ENCODE measurements at places on chromosomes 12 and 14.

- DNase-seq: no peak
Measured at GRCh38 chr12:71057330-71057729, 100.5 kb downstream of the TSPAN8 start.

DNA sequence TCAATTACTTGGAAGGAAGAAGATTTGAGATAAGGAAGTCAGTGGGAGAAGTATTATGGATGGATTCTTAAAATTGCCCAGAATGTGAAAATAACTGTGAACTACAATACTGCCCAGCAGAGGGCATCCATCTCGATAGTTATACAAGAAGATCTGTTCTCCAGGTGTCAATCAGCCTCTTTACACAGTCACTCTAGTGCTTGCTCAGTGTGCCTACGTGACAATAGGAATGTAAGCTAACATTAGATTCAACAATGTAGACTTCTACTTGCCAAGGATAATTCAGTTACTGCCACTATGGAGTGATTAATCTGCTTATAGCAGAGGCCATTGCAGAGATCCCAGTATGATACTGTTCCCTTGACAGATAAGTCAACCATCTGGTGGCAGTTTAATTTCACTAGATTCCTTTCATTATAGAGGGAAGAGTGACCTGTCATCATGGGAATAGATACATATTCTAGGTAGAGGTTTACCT lies 10.6 kb upstream of the MAP4K5 start:
- no peak for DNase-seq

- DNase-seq: no peak
Measured at GRCh38 chr14:79246173-79246572, 965.1 kb downstream of the DIO2 start.

DNA sequence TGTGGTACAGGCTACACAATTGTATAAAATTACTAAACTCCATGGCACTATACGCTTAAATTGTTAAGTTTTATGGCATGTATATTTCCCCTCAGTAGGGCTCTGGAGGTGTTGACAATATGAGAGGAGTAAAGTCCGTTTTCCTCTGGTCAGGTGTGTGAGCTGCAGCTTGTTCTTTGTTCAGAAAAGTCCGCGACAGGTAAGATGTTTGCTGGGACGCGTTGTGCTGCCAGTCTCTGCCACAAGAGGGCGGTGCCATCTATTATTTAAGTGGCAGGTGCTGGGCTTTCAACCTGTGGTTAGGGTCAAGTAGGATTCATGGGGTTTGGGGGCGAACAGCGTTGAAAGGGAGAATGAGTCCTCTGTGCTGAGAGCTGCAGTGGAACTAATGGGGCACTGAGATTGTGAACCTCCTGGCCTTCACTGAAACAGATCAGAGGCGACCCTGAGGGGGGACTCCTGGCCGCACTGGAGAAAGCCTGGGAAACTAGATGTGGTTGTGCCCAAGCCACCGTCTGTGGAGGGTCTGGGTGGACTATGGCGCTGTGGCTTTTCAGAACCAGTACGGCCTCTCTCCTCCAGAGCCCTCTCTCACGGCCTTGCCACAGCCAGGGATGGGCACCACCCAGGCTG lies 179.0 kb downstream of the SLC15A4 start:
- no peak for DNase-seq

GRCh38 chr12:51023625-51024382 lies 2.4 kb downstream of the SLC11A2 start:
- no peak for DNase-seq

DNA sequence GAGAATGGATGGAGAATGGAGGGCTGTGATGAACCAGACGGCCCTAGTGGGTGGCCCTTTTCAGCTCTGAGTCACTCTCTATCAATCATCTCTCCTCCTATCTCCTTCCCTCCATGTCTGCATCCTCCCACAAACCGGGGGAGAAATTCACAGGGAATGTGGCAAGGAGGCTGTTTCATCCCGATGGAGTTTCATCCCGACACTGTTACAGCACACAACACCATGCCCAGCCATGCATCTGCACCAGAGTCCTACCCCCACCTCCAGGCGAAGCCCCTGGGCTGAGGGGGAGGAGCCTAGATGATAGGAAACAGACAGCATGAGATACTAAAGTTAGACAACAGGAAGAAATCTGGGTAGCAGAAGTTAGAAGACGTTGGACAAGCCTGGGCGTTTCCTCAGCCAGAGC lies 20.8 kb downstream of the SLC8B1 start:
- DNase-seq: no peak

DNA sequence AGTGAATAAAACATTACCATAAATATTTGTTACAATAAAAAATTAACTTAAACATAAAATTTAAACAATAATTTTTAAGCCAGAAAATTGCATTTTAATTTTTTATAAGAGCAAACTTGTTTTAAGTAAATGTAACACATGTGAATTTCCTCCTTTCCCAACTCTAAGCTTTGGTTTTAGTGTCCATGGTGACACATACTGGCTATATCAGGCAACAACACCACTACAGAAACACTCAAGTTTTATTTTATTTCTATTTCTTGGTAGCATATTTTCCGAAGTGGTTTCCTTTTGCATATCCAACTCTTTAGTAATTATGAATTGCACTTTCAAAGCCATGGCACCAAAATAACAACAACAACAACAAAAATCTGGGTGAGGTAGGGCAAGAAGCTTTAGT lies 2.2 kb downstream of the NELL2 start:
- no peak for DNase-seq

DNA sequence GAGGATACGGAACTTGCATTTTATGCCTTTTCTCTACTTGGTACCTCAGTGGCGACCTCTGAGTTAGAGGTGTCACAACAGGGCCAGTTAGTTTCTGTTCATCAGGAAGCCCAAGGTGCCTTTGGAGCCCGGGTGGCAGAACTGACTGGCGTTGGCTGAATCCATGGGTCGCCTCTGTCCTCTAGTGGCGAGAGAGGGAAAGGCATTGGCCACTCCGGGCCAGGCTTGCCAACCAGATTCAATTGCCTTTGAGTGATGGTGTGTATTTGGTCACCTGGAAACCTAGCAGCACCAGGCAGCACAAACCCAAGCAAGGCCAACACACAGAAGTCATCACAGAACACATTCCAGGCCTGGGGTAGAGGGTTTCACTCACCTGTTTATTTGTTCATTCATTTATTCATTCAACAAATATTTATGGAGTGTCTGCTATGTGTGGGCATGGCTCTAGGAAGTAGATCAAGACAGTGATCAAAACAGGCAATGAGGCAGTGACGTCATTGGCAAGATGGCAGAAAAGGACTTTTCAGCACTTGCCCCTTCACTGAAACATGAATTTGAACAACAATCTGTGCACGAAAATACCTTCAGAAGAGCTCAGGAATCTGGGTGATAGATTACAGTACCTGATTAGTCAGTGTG lies 40.5 kb upstream of the KCNA5 start:
- DNase-seq: no peak

- no peak for DNase-seq
Measured at GRCh38 chr12:99284161-99284560, 363.4 kb upstream of the GARIN6 start.

DNA sequence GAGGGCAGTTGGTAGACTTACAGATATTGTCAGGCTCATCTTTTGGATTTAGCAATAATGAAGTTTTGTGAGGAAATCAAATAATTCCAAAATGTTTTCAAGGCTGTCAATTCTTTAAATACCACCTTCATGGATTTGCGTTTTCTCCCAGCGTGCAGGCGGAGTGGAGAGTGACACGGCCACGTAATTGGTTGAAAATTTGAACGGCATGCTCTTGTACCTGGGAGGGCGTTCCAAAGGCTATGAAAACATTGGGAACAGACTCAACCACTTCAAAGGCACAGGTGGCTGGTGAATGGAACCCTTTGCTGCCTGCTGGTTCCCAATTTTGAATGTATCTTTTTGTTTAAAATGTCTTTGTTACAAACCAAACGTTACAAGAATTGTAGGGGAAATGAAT lies 12.4 kb downstream of the SMIM41 start:
- no peak for DNase-seq

- no peak for DNase-seq
Measured at GRCh38 chr12:102685841-102686240, 205.5 kb upstream of the IGF1 start.

- no peak for DNase-seq
Measured at GRCh38 chr14:30271811-30272323, 287.1 kb upstream of the G2E3 start.

- DNase-seq: no peak
Measured at GRCh38 chr14:33052943-33053342, 114.3 kb downstream of the NPAS3 start.
